ENCODE measurements at places on chromosomes 2 and 18.

DNA sequence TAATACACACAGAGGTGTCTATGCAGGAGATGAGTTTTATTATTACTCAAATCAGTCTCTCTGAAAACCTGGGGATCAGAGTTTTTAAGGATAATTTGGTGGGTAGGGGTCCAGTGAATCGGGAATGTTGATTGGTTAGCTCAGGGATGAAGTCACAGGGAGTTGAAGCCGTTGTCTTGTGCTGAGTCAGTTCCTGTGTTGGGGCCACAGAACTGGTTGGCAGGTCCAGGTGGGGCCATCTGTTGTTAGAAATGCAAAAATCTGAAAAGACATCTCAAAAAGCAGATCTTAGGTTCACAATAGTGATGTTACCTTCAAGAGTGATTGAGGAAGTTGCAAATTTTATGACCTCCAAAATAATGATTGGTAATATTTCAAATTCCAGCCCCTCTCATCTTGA is 86.9 kb downstream of the VSNL1 start:
- DNase-seq = no peak

DNA sequence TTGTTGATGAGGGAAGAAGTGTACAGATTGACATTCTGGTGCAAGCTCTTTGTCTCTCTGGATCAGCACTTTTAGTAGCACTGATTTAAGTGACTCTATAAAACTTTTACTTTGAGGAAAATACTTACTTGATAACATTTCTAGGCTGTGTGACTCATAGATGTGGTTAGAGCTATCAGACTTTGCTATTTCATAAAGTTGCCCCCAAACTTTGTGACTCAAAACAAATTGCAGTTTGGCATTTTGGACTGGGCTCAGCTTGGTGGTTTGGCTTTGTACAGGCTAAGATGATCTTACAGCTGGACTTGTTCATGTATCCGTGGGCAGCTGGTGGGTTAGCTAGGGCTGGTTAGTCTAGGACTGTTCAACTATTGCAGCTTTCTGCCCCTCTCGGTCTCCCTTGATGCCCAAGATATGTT is 42.1 kb upstream of the GLS start:
- no peak for DNase-seq

GRCh38 chr2:28747714-28748113 is 3.9 kb upstream of the PPP1CB start:
- DNase-seq = peak; percentile 8

- DNase-seq = no peak
Measured at GRCh38 chr2:46305767-46306166, 8.6 kb downstream of the EPAS1 start.

DNA sequence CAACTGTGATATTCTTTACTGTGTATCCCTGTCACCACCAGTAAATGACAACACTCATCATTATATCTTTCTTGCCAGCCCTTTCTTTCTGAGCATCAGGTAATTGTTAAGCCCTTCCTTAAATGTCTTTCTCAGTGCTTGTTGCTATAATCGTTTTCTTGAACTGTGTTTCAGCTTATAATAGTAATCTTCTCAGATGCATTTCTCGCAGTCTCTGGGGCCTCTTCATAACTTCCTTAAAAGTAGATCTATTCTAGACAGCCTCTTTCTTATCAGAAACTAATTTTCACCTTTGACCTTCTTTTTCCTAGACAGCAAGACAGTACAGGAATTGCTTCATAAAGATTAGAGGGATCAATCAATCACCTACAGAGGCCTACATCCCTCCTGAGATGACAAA is 648.1 kb downstream of the CPS1 start:
- no peak for DNase-seq

- no peak for DNase-seq
Measured at GRCh38 chr2:122530814-122531213, 775.4 kb downstream of the TSN start.

DNA sequence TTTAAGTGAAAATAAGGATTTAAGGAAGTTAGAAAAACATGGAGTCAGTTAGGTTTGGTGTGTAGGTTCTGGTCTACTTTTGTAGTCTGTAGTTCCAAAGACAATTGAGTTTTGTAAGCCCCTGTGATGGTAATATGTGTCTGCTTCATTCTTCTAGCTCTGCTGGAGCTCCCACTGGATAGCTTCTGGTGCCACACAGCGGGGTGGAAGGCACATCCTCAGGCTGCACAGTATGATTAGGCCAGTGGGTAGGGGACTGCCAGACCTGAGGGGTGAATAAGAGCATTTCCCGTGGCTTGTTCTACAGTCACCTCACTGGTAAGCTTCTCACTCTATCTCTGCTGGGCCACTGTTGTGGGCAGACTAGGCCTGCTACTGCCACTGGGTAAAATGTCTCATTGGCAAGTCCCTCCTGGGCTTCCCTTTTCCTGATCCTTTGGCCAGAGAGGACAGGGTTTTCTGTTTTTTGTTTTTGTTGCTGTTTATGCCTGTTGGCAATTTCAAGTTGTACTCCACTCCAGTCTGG is 44.5 kb downstream of the TMEM131 start:
- no peak for DNase-seq

- no peak for DNase-seq
Measured at GRCh38 chr2:46512185-46512584, 32.8 kb downstream of the TMEM247 start.

- DNase-seq = no peak
Measured at GRCh38 chr2:126894082-126894481, 4.6 kb upstream of the TEX51 start.

DNA sequence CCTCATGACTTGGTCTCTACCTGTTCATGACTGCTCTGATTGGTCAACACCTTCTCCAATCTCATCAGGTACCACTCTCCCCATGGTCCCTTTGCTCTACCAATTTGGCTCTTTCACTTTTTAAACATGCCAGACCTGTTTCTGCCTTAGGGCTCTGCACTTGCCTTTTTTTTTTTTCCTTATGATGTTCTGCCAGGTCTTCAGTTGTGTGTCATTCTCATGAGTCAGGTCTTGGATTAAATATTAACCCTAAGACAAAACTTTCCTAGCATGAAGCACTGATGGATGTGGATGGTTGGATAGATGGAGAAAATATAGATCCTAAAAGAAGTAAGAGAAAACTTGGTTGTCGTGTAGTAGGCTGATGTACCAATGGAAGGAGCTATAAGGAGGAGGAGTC is 219.3 kb downstream of the TTC32 start:
- no peak for DNase-seq

GRCh38 chr2:64013053-64013452 is 6.2 kb downstream of the VPS54 start:
- no peak for DNase-seq

GRCh38 chr18:76801567-76802505 is 20.5 kb upstream of the ZNF236 start:
- DNase-seq = peak; percentile 62

DNA sequence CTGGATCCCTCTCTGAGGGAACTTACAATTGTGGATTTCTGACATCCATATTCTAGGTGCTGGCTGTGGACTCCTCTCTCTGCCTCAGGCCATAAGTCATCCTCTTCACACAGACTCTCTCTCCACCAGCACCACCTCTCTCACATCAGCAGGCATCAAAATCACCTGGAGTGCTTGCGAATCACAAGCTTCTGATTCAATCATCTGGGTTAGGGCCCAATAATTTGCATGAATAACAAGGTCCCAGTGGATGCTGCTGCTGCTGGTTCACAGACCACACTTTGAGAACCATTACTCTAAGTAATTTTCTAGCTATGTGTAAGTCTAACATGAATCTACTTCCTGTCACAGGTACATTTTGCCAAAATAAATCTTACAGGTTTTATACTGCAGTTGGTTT is 214.9 kb downstream of the DSEL start:
- DNase-seq = no peak

- peak; percentile 2 for DNase-seq
Measured at GRCh38 chr2:8133363-8133762, 548.5 kb upstream of the ID2 start.

DNA sequence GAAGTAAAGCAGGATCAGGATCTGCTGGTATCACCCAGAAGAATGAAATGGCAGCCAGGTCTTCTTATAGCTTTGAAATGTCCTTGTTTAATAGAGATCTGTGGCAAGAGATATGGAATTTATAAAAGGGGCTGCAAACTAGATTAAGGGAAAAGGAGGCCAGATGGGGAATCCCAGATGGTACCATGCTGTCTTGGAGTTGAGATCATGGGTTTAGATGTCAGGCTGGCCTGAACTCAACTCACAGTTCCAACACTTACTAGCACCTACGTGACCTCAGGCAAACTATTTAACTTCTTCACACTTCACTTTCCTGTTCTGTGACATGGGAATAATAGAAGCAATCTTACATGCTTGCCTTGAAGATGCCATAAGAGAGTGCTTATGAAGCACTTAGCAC is 188.2 kb downstream of the ALK start:
- no peak for DNase-seq

DNA sequence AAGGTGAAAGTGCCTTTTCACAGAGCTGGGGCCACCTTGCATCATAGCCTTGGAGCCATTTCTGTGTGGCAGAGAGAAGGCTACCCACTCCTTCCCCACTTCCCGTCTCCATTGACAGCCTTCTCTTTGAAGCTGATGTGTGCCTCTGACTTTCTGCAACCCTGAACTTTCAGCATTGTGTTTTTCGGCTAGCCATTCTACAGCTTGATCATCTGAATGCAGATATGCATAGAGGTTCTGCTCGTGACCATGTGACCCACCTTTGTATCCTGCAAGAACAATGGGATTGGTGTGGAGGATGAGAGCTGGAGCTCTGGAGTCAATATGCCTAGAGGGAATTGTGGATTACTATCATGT is 69.1 kb upstream of the KCNE4 start:
- DNase-seq = no peak

DNA sequence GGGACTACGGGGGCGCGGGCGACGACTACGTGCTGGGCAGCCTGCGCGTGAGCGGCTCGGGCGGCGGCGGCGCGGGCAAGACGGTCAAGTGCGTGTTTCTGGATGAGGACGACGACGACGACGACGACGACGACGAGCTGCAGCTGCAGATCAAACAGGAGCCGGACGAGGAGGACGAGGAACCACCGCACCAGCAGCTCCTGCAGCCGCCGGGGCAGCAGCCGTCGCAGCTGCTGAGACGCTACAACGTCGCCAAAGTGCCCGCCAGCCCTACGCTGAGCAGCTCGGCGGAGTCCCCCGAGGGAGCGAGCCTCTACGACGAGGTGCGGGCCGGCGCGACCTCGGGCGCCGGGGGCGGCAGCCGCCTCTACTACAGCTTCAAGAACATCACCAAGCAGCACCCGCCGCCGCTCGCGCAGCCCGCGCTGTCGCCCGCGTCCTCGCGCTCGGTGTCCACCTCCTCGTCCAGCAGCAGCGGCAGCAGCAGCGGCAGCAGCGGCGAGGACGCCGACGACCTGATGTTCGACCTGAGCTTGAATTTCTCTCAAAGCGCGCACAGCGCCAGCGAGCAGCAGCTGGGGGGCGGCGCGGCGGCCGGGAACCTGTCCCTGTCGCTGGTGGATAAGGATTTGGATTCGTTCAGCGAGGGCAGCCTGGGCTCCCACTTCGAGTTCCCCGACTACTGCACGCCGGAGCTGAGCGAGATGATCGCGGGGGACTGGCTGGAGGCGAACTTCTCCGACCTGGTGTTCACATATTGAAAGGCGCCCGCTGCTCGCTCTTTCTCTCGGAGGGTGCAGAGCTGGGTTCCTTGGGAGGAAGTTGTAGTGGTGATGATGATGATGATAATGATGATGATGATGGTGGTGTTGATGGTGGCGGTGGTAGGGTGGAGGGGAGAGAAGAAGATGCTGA is 1.4 kb downstream of the SOX11 start:
- DNase-seq = no peak

- no peak for DNase-seq
Measured at GRCh38 chr18:3015204-3015592, 2.3 kb upstream of the LPIN2 start.

GRCh38 chr18:50700245-50701165 is 119.3 kb downstream of the MRO start:
- DNase-seq = no peak

DNA sequence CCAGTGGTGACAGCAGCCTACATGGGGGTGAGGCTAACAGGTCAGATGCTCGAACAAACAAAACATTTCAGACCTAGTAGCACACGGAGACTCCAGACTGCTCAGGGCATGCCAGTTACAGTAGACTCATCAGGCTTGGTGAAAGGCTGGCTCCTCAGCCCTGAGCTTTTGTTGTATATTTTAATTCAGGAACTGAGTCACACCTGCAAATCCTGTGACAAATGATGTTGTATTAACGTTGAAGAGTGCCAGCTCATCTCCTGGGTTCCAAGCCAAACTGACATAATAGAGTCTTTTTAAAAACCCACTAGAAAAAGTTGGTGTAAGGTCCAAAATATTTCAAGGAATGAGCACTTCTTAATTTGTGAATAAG is 65.3 kb downstream of the C1D start:
- DNase-seq = no peak

DNA sequence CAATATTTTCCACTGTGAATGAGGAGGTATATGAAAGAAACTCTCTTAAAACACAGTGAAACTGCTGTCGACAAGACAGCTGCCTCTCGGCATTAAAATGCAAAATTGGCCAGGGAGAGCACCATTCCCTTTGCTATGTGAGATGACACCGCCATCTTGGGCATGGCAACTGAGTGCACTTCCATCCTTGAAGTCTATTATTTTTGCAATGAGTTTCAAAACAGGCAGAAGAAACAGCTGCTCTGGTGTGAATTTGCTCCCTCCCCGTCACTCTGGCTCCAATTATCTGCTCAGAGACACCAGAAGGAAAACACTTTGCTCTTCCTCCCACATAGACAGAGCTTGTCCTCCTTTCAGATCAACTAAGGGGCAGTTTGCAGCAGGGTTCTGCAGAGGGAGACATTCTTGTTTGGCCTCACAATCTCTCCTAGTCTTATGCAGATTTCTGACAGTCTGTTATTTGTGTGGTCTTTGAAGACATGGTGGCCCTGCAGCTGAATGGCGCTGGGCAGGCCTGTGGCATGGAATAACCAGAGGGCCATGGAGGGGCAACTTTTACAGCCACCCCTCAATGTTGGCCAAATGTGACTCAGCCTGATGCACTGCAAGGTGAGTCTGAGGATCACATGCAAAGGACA is 48.6 kb upstream of the SEC11C start:
- no peak for DNase-seq

GRCh38 chr18:46721331-46721730 is 35.5 kb downstream of the ST8SIA5 start:
- no peak for DNase-seq

DNA sequence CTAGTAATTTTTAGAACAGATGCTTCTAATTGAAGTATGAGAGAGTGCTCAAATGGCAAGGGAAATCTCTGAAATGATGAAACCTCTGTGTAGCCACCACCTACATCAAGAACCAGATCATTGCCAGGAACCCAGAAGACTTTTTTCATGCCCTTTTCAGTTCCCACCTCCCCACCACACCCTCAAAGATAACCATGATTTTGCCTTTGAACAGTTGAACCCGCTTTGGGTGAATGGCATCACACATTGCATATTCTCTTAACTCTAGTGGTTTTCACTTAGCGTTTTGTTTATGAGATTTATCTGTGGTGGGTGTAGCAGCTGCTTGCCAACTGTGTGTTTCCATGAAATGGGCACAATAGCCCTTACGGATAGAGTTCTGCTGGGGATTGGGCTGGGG is 142.9 kb upstream of the HDAC4 start:
- no peak for DNase-seq

GRCh38 chr2:143000599-143000998 is 123.1 kb downstream of the KYNU start:
- no peak for DNase-seq
